ENCODE measurements at places on chromosomes 5 and 9. TPM values are rescaled to one million over a fixed set of nuclear protein-coding genes. Genes with fewer than 3 reads are reported as not detected.

DNA sequence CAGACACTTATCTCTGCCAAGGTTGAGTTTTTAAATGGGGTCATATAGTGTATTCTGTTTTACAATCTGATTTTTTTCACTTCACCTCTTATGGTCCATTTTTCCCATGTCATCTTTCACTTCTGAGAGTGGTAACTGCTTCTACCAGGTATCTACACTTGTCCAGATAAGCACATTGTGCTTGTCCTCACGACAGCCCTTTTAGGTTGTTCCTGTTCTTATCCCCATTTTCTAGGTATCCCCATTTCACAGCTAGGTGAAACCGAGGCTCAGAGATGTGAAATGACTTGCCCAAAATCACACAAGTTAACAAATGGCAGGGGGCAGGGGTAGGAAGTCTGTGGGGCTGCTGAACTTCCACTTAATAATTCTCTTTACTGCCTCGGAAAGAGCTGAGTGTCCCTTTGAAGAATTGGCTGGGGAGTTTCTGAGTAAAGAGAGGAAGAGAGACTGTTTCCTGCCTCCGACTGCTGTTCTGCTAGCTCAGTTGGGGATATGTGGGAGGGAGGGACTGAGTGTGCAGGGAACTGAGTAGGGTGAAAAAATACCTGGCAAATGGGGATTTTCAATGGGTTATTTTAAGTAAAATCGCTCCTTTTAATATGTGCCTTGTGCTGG, 255.4 kb downstream of the GRIA1 start:
- H3K36me3 ChIP-seq: no peaks in the 10 kb centered on the region
- H3K27ac ChIP-seq: no peak overlapping the region
- no peak overlapping the region for H3K4me3 ChIP-seq
- H3K4me1 ChIP-seq: no peaks in the 10 kb centered on the region

DNA sequence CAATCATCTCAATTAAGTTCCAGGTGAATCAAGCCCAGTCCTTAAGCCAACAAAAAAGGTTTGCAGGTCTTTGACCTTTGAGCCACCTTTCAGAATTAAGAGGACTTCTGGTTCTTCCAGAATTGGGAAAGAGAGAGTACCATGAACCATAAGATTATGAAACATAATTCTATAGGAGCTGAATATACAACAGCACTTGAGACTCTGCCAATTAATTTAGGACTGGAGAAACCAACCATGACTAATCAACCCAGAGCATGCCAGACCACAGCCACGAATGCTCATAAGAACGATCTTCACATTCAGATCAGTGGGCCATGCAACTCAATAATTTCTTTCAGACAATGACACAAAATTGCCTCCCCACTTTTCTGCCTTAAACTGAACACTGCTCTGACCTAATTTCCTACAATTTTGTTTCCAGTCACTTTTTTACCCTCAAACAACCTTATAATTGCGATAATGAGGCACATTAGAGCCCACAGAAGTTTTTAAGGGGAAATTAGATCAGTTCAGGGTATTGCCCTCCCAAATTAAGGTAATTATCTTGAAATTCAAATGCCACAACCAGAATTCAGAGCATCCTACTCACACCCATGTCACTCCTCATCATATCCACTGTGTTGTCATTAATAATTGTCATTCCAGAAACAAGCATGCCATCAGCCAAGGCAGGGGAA, 213.4 kb downstream of the ATPSCKMT start:
- no peak overlapping the region for H3K27ac ChIP-seq
- H3K4me3 ChIP-seq: no peak overlapping the region
- no peaks in the 10 kb centered on the region for H3K36me3 ChIP-seq
- DNase-seq: no peak
- H3K4me1 ChIP-seq: no peaks in the 10 kb centered on the region

GRCh38 chr5:10317825-10318682, 10.4 kb upstream of the CMBL start:
- H3K27me3 ChIP-seq: no peaks in the 10 kb centered on the region
- no peaks in the 10 kb centered on the region for H3K4me1 ChIP-seq
- DNase-seq: no peak
- H3K27ac ChIP-seq: no peak overlapping the region
- no peak overlapping the region for H3K4me3 ChIP-seq
- H3K36me3 ChIP-seq: no peaks in the 10 kb centered on the region

DNA sequence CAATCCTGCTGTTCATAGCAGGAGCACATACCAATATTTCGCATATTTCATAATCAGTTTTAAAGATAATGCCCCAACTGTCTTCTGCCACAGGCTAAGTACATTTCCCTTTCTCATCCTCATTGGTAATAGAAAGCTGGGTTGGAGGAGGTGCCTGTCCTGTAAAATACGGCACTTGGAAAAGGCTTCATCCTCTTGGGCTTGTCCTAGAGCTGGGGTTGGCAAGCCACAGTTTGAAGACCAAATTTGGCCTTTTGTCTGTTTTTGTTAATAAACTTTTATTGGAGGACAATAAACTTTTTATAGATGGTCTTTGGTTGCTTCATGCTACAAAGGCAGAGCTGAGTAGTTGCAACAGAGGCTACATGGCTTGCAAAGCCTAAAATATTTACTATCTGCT, 997.8 kb upstream of the CDH18 start:
- H3K36me3 ChIP-seq: no peaks in the 10 kb centered on the region
- no peak for DNase-seq
- H3K27me3 ChIP-seq: no peaks in the 10 kb centered on the region
- no peaks in the 10 kb centered on the region for H3K4me1 ChIP-seq
- H3K4me3 ChIP-seq: no peak overlapping the region

DNA sequence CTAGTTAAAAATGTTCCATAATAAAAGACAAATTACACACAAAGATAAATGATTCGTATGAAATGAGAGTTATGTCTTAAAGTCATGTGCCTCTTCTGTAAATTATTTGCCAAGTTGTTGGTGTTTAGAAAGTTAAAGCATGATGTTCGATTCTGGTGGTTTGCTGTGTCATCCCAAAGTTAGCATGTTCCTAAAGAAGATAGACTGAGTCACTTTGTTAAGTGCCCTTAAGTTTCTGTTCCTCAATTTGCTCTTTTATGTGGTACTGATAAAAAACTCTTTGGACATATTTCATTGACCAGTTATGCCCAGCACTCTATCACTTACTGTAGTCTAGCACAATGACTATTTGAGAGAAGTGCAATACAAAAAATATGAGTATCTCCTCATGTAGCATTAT, 366.9 kb upstream of the ZNF608 start:
- H3K36me3 ChIP-seq: no peaks in the 10 kb centered on the region
- no peak for DNase-seq
- H3K4me1 ChIP-seq: no peaks in the 10 kb centered on the region

DNA sequence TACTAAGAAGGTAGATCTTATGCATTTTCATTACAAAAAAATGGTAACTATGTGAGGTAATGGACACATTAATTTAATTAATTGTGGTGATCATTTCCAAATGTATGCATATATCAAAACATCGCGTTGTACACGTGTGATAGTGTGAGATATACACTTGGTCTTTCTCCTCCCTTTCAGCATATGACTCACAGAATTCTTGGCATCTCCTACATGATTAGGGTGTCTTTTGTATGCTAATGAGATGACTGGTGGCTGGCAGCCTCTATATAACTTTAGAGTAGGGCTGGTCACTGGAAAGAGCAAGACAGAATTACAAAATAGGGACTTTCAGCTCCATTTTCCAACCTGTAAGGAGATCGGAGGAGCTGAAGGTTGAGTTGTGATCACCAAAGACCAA, 1167.6 kb downstream of the CDH12 start:
- no peak overlapping the region for H3K27ac ChIP-seq
- DNase-seq: no peak
- H3K27me3 ChIP-seq: no peaks in the 10 kb centered on the region
- no peaks in the 10 kb centered on the region for H3K36me3 ChIP-seq
- H3K4me3 ChIP-seq: no peak overlapping the region

- H3K36me3 ChIP-seq: peaks cover 5% of the 10 kb centered on the region
- no peak for DNase-seq
- no peak overlapping the region for H3K4me3 ChIP-seq
- no peaks in the 10 kb centered on the region for H3K27me3 ChIP-seq
- H3K27ac ChIP-seq: no peak overlapping the region
Observed at GRCh38 chr5:169670769-169671525, 33.9 kb downstream of the DOCK2 start.

DNA sequence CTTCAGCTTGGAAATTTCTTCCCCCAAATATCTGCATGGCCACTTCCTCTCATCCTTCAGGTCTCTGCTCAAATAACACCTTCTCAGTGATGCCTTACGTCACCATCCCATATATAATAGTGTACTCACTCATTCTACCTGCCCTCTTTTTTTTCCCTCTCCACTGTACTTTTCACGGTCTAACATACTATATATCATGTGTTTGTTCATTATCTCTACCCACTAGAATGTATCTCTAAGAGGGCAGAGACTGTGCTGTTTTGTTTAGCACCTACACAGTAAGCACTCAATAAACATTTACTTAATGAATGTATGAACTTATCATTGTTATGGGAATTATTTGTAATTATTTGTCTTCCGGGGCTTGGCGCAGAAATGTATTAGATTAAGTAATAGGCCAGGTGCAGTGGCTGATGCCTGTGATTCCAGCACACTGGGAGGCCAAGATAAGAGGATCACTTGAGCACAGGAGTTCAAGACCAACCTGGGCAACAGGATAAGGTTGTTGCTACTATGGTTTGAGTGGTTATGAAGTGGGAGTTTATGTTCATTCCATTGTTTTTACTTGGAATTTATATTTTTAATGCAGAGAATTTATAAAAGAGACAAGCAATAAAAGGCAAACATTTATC, 6.0 kb upstream of the IL13 start:
- H3K36me3 ChIP-seq: no peaks in the 10 kb centered on the region
- peaks cover 31% of the 10 kb centered on the region for H3K27me3 ChIP-seq
- DNase-seq: no peak
- H3K4me3 ChIP-seq: no peak overlapping the region
- H3K4me1 ChIP-seq: peaks cover 4% of the 10 kb centered on the region

DNA sequence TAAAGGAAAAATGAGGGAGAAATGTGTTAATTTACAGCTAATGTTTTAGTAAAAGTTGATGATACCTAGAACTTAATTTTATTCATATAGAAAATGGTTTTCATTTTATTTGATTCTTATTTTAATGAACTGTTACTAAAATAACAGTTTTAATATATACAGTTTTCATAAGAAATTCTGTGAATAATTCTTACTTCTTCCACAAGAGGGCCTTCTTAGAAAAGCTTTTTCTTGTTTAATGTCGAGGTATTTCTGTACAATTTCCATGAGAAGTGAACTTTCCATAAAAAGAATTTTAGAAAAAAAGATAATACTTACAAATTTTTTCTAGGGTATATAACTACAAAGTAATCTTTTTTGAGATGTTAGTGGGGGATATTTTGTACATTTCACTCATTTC, 73.9 kb downstream of the KLF9 start:
- peaks cover 11% of the 10 kb centered on the region for H3K36me3 ChIP-seq
- no peaks in the 10 kb centered on the region for H3K27me3 ChIP-seq
- DNase-seq: no peak
- no peak overlapping the region for H3K4me3 ChIP-seq

- peaks cover 8% of the 10 kb centered on the region for H3K4me1 ChIP-seq
- no peak overlapping the region for H3K4me3 ChIP-seq
- no peak overlapping the region for H3K27ac ChIP-seq
- no peak for DNase-seq
Observed at GRCh38 chr5:91301106-91301846, 81.8 kb downstream of the ARRDC3 start.

Gene HTR1A
- not detected for total RNA-seq

Gene CATSPER3
- total RNA-seq: 0.87 TPM

Gene KCTD16
- 5.1 TPM for total RNA-seq
